GOT3 (cell line): ENCODE measurements at places on chromosomes 13 and 19.

GRCh38 chr13:52001120-52001731, 10.0 kb downstream of the ATP7B start:
- DNase-seq = no peak

GRCh38 chr13:18949970-18950369, 231.7 kb downstream of the TUBA3C start:
- DNase-seq = no peak

DNA sequence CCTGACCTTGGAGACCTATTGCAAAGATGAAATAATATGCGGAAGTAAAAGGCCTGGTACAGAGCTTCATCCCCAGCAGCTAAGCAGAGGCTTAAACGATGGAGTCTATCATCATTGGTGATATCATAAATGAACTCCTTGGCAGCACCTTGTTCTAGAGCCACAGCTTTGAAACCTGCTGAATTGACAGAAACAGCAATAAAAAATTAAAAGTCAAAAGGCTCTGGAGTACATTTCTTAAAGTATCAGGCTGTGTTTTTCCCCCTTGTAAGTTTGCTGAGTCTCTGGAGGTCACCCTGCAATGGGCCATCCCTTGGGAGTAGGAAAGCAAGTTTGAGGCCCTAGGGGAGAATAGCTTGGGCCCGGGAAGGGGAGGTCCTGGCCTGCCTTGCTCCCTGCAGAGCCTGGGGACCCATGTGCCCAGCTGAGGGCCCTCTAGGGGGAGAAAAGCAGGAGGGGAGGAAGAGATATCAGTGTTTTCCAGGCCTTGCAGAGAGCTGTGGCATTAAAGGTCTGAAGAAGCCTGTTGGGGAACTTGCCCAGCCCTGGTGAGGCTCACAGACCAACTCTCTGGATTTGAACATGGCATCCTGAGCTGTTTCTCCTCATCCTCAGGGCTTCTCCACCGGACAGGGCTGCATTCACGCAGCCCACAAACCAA, 416.1 kb downstream of the ZNF536 start:
- DNase-seq = no peak

DNA sequence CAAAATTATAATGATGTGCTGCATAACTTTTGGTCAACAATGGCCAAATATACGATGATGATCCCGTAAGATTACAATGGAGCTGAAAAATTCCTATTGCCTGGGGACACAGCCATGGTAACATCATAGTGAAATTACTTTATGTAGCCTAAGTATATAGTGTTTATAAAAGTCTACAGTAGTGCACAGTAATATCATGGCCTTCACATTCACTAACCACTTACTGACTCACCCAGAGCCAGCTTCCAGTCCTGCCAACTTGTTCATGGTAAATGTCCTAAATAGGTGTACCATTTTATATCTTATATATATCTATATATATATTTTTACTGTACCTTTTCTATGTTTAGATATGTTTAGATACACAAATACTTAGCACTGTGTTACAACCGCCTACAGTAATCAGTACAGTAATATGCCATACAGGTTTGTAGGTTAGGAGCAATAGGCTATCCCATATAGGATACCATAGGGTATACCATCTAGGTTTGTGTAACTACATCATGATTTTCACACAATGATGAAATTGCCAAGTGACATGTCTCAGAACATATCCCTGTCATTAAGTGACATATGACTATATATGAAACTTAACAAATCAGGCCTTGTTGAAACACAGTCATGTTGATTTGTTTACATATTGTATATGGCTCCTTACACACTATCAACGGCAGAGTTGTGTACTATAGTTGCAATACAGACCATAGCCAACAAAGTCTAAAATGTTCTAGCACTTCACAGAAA, 23.7 kb downstream of the DIS3 start:
- no peak for DNase-seq

DNA sequence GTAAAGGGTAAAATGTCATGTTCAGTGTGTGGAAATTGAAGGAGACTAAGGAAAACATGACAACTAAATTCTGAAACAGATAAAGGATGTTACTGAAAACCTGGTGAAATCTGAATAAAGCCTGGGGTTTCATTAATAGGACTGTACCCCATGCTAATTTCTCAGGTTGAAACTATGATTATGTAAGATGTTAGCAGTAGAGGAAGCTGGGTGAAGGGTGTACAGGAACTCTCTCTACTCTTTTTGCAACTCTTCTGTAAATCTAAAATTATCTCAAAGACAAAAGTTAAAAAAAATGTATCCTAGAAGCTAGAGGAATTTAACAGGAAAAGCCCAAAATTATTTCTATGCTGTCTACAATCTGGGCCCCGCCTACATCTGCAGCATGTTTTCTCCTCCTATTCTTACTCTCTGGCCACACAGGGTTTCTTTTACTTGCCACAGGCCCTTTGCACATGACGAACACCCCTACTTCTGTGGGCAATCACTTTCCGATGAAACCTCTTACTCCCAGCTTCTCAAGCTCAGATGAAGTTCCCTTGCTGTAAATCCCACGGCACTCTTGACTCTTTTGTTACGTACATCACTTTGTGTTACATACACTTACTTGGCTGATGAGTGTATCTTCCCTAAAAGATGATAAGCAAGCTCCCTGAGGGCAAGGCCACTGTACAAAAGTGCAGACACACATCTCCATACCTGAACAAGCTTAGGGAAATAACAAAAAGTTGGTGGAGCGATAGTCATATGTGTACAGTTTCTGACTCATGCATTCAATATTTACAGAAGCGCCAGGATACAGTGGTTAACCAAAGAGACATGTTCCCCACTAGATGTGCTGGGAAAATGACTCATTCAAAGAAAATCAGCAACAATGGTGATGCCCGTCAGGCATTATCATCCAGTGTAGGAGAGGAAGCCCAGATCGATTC, 32.6 kb downstream of the RUBCNL start:
- no peak for DNase-seq

DNA sequence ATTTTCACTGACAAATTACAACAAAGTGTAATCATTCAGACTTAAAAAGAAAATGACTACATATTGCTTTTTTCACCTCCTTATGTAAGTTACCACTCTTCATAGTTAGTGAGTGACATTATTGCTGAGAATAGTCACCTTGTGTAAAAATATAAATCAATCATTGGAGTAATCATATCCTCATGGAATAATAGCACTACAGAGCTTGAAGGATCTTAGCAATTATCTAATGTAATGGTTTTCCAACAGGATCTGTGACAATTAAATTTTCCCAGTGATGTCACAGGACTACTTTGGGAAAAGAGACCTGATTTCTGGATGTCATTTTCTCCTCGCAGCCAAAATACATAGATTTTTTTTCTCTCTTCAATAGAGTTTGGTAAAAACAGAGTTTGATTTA, 833.0 kb upstream of the PCDH9 start:
- no peak for DNase-seq

DNA sequence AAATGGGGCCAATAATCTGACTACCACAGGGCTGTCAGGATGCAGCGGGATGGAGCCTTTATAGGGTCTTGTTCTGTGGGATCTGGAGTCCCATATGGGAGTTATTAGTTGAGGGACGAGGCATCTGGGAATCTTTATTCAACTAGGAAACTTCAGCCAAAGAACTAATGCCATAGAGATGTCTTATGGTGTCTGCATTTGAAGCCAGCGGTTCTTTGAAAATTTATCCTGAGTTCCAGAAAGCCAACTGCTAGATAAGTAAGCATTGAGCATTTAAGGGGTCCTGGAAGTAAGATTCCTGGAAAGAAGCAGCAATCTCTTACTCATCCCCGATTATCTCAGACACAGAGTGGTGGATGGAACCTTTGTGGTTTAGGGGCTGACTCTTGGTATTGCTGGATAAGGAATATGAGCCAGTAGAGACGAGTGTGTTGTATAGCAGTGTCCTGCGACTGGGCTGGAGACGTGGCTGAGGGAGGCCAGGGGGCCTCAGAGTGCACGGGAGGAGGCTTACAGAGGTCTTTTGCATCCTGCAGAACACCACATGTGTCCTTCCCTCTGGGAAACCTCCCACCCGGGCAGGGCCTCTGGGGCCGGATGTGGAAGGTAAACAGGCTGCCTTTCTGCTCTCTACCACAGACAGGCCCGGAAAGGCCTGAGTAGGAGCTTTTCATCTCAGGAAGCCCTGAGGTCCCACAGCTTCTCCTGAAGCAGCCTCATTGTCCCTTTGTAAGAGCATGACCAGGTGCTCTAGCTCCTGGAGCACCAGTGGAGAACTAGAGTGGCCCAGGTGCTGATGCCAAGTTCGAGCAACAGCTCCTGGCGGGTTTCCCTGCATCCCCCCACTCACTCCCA, 28.8 kb downstream of the ACTN4 start:
- no peak for DNase-seq

GRCh38 chr19:53624771-53625545, 6.8 kb upstream of the DPRX start:
- no peak for DNase-seq

DNA sequence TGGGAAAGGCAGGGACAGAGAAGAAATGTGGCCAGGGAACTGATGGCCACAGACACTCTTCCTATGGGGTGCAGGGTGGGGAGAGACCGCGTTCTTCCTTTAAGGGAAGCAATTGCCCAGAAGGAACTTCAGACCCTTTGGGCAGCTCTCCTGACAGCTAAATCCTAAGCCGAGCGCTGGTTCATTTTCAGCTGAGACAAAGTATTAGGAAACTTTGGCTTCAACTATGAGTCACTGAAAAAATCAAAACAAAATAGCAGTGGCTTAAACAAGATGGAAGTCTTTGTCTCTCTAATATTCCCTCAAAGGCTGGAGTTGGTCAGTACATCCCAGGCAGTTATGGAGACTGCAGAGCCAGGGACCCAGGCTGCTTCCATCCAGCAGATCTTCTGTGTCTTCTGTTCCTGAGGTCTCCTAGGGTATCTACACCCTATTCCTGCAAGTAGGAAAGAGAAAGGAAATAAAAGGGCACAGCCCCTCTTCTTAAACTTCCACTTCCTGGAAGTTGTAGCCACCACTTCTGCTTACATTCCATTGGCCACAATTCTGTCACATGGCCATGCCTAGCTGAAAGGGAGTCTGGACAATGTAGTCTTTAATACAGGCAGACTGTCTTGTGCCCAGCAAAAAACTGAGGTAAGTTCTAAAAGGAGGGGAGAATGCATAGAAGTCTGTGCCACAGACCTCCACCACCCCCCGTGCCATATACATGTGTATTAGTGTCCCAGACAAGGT, 163.5 kb downstream of the KATNAL1 start:
- no peak for DNase-seq

GRCh38 chr19:27671876-27672275, 1541.1 kb downstream of the UQCRFS1 start:
- no peak for DNase-seq

- DNase-seq = no peak
Measured at GRCh38 chr19:4636151-4636717, 3.1 kb upstream of the TNFAIP8L1 start.

GRCh38 chr13:107324416-107325204, 756.7 kb upstream of the ARGLU1 start:
- DNase-seq = no peak

GRCh38 chr13:113748101-113748861, 10.7 kb upstream of the TMEM255B start:
- DNase-seq = no peak

GRCh38 chr13:65965501-65965900, 1264.6 kb downstream of the PCDH9 start:
- DNase-seq = no peak

- no peak for DNase-seq
Measured at GRCh38 chr19:52651956-52652355, 13.8 kb upstream of the ZNF83 start.

DNA sequence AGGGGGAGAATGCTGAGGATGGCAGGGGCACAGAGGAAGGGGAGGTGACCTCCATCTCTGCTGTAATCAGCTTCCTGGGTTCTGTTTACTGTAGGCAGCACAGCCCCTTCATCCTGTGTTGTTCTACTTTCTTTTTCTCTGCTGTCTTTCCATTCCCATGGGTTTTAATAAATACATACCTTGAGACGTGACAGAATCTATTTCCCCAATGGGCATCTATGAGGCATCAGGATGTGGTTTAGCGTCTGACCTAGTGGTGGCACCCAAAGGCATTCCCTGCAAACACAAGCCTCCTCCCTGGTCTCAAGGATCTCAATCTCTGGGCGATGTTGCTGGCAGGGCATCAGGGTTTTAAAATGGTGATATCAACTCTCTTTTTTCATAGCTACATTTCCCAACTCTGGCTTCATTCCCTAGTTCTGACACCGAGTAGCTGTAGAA, 60.8 kb downstream of the ALOX5AP start:
- no peak for DNase-seq

- DNase-seq = no peak
Measured at GRCh38 chr13:78732445-78733017, 73.6 kb upstream of the OBI1 start.

DNA sequence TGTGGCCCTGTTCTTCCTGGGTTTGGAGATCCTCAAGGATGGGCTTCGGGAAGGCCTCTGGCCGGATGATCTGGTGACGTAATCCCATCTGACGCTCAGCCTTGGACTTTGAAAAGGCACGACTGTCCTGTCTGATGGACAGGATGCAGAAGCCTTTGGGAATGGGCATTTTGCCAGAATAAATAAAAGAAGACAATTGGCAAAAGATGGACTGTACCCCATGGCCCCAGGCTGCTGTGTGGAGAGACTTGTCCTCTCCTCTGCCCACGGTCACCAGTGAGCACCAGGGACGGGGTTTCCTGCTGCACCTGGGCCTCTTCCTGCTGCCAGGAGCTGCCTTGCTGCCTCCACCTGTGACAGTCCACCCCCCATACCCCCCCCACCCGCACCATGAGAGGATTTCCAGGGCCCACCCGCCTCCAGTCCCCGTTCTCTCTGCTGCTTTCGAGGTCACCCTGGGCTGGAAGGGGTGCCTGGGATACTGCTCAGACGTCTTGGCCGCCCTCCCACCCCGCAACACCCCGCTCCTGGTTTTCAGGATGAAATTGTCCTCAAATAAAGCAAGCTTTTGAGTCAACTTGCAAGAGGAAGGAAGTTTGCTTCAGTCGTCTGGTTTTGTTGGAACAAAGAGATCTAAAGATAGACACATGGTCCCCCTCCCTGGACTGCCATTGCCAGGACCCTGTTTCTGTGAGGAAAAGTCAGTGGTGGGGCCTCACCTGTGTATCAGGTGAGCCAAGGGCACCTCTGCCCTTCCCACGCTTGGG, 40.9 kb downstream of the MCF2L start:
- DNase-seq = no peak

DNA sequence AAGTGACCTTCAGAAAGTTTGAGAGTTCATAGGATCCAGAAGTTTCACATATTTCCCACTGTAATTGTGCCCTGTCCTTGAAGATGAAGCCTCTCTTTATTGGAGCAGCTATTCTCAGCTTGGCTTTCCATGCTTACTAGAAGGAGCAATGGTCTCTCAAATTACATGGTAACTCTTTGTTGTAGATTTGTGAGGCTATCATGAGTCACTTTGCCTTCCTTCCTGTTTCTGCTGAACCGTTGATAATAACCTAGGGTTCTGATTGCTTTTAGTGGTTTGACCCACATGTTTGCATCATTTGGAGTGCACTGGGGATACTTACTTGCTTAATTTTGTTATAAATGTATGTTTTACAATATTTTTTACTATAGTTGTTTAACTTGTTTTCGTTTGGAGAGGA, 772.9 kb upstream of the SLITRK6 start:
- DNase-seq = no peak

GRCh38 chr13:25727250-25727649, 324.6 kb downstream of the SHISA2 start:
- no peak for DNase-seq
